ENCODE measurements at places on chromosomes 16 and 17. TPM values are rescaled to one million over a fixed set of nuclear protein-coding genes. Genes with fewer than 3 reads are reported as not detected.
A peak's percentile ranks its signal among the peaks of the same experiment; 100 is the strongest.

- peak; percentile 64 for DNase-seq
- H3K4me1 ChIP-seq = peaks cover 69% of the 10 kb centered on the region
- peaks cover 28% of the 10 kb centered on the region for H3K27me3 ChIP-seq
- H3K27ac ChIP-seq = no peak overlapping the region
- no peak overlapping the region for H3K4me3 ChIP-seq
- H3K36me3 ChIP-seq = peaks cover 14% of the 10 kb centered on the region
These were observed 6.9 kb upstream of the ACTG1 start for GRCh38 chr17:81519284-81520020.

The ASPHD1 gene
- 15.1 TPM for total RNA-seq

- no peak for DNase-seq
- no peaks in the 10 kb centered on the region for H3K36me3 ChIP-seq
- no peak overlapping the region for H3K27ac ChIP-seq
- H3K4me1 ChIP-seq = peaks cover 26% of the 10 kb centered on the region
These were observed 3.9 kb upstream of the CACNG4 start for GRCh38 chr17:66960613-66961012.

GRCh38 chr17:73268582-73269328 is 7.1 kb upstream of the CPSF4L start:
- no peak overlapping the region for H3K27ac ChIP-seq
- H3K4me1 ChIP-seq = peaks cover 35% of the 10 kb centered on the region
- no peaks in the 10 kb centered on the region for H3K36me3 ChIP-seq
- H3K4me3 ChIP-seq = no peak overlapping the region
- no peak for DNase-seq

The MYH13 gene
- total RNA-seq = not detected

DNA sequence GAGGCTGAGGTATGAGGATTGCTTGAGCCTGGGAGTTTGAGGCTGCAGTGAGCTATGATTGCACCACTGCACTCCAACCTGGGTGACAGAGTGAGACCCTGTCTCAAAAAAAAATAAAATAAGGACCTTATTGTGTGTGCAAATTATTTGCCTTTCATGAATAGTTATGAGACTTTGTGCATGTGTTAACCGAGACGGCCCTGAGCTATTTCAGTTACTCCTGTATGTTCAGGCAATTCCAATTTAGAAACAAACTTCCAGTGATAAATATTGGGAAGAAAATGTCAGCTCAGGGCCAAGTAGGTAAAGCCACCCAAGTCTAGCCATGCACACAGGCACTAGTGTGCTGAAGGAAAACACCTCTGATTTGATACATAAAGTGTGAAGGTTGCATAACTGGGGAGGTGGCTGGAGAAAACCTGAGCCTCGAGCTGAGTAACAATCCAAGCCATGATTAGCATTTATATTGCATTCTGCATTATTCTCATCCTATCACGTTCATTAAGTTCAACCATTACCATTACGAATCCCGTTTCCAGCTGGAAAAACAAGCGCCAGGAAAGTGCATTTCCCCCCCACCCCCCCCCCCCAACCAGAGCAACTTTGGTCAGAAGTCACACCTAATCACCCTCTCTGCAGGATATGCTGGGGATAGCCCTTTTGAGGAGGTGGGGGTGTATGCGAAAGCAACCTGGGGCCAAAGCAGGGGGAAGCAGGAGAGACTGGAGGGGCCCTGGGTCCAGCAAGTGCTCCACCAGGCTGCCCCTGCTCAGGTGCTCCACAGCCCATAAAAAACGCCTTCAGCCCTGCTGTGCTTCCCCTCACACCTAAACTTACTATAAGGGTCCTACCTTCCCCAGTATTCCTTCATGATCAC is 18.6 kb upstream of the ENDOV start:
- no peak overlapping the region for H3K4me3 ChIP-seq
- no peak overlapping the region for H3K27ac ChIP-seq
- peaks cover 9% of the 10 kb centered on the region for H3K36me3 ChIP-seq
- H3K4me1 ChIP-seq = peaks cover 16% of the 10 kb centered on the region

GRCh38 chr16:65480281-65481091 is 358.6 kb upstream of the CDH11 start:
- no peak overlapping the region for H3K27ac ChIP-seq
- no peak for DNase-seq
- no peaks in the 10 kb centered on the region for H3K36me3 ChIP-seq

DNA sequence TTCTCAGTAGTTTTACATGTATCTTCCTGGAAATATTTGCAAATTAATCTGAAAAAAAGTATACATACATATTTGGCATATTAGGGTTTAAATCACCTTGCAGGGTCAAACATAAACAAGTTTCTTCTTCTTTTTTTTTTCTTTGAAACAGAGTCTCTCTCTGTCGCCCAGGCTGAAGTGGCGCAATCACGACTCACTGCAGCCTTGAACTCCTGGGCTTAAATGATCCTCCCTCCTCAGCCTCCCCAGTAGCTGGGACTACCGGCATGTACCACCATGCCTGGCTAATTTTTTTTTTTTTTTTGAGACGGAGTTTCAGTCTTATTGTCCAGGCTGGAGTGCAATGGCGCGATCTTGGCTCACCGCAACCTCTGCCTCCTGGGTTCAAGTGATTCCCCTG is 12.6 kb upstream of the FUS start:
- no peaks in the 10 kb centered on the region for H3K36me3 ChIP-seq
- H3K27ac ChIP-seq = no peak overlapping the region
- H3K4me1 ChIP-seq = no peaks in the 10 kb centered on the region
- no peak overlapping the region for H3K4me3 ChIP-seq
- H3K27me3 ChIP-seq = no peaks in the 10 kb centered on the region

DNA sequence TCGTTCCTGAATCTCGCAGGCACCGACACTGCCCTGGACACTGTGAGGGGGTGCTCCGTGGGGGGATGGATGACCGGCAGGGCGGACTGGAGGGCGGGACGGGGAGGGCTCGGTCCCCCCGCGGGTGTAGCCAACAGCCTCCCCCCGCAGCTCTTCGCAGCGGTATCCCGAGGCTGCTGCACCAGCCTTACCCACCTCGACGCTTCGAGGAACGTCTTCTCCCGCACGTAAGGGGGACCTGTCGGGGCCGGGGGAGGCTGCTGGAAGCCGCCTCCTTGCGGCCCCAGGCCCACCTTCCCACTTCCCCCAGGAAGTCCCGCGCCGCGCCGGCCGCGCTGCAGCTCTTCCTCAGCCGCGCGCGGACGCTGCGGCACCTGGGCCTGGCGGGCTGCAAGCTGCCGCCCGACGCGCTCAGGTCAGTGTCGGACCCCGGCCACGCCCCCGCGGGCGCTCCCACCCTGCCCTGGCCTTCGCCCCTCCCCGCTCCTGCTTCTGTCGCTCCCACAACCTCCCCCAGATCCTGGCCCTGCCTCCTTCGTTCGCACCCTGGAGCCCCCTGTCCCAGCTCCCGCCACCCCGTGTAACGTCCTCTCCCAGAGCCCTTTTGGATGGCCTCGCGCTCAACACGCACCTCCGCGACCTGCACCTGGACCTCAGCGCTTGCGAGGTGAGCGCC is 3.3 kb downstream of the CARMIL2 start:
- no peak for DNase-seq
- H3K27me3 ChIP-seq = peaks cover 89% of the 10 kb centered on the region
- no peak overlapping the region for H3K27ac ChIP-seq
- no peak overlapping the region for H3K4me3 ChIP-seq
- H3K36me3 ChIP-seq = no peaks in the 10 kb centered on the region
- peaks cover 33% of the 10 kb centered on the region for H3K4me1 ChIP-seq

- H3K4me1 ChIP-seq = peaks cover 5% of the 10 kb centered on the region
- no peaks in the 10 kb centered on the region for H3K36me3 ChIP-seq
- H3K27me3 ChIP-seq = no peaks in the 10 kb centered on the region
These were observed 272.8 kb upstream of the KCNJ16 start for GRCh38 chr17:69802045-69802740.

The AGRP gene
- total RNA-seq = not detected

The TNFRSF17 gene
- total RNA-seq = 0.22 TPM

DNA sequence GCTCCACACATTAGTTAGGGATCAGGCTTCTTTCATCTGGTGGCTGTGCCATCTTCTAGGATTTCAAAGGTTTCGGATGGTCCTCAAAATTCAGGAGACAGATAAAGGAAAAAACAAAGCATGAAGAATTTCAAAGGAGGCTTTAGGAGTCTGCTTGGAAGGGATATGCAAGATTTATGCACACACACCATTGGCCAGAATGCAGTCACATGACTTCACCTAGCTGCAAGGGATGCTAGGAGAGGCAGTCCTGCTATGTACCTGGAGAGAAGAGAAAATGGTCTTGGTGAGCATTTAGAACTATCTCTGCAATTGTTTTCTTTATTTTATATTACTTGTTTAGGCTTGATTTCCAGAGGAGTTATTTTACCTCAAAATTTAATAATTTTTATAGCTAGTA is 174.6 kb downstream of the PCTP start:
- no peak for DNase-seq
- no peak overlapping the region for H3K27ac ChIP-seq
- no peaks in the 10 kb centered on the region for H3K27me3 ChIP-seq
- no peaks in the 10 kb centered on the region for H3K36me3 ChIP-seq
- H3K4me1 ChIP-seq = no peaks in the 10 kb centered on the region
- no peak overlapping the region for H3K4me3 ChIP-seq

GRCh38 chr17:31492880-31493655 is 101.6 kb downstream of the RAB11FIP4 start:
- H3K27ac ChIP-seq = no peak overlapping the region
- H3K4me3 ChIP-seq = no peak overlapping the region
- H3K36me3 ChIP-seq = peaks cover 2% of the 10 kb centered on the region
- H3K4me1 ChIP-seq = peaks cover 23% of the 10 kb centered on the region
- DNase-seq = no peak

GRCh38 chr16:89969741-89970410 is 21.3 kb downstream of the DEF8 start:
- peaks cover 26% of the 10 kb centered on the region for H3K36me3 ChIP-seq
- H3K4me3 ChIP-seq = no peak overlapping the region
- DNase-seq = no peak
- H3K27me3 ChIP-seq = no peaks in the 10 kb centered on the region

DNA sequence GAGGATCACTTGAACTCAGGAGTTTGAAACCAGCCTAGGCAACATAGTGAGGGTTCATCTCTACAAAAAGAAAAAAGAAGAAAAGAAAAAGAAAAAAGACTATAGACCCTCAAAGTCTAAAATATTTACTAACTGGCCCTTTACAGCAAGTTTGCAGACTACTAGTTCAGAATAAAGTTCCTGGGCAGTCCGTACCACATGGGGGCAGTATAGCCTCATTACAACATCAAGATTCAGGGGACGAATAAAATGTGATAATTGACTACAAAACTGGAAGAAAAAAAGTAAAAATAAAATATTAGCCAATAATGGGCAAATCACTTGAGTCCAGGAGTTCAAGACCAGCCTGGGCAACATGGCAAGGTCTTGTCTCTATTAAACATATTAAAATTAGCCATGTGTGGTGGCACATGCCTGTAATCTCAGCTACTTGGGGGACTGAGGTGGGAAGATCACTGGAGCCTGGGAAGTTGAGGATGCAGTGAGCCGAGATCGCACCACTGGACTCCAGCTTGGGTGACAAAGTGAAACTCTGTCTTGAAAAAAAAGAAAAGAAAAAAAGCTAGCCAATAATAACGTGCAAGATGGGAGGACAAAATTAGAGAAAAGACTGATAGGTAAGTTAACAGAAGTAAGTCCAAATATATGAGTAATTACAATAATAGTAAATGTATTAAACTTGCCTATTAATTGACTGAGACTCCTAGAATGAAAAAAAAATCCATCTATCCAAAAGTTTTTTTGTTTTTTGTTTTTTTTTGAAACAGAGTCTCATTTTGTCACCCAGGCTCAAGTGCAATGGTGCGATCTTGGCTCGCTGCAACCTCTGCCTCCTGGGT is 129.4 kb upstream of the SEC14L1 start:
- H3K4me3 ChIP-seq = no peak overlapping the region
- DNase-seq = no peak
- H3K36me3 ChIP-seq = no peaks in the 10 kb centered on the region
- H3K27me3 ChIP-seq = no peaks in the 10 kb centered on the region

DNA sequence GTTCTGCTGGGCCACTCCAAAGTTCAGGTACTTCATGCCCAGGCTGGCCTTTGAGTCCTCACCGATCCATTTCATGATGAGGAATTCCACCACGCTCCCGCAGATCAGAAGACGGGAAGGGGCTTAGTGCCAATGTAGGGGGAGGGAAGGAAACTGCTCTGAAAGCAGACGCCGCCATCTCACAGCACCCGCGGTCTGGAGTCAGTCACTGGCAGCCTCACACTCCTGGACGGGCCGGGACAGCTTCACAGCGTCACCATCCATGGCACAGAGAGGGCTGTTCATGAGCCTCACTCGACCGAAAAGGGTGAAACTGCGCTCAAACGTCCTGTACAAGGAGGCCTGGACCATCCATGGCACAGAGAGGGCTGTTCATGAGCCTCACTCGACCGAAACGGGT is 62.0 kb downstream of the RPH3AL start:
- H3K36me3 ChIP-seq = peaks cover 5% of the 10 kb centered on the region
- H3K4me3 ChIP-seq = no peak overlapping the region
- H3K27ac ChIP-seq = no peak overlapping the region
- H3K27me3 ChIP-seq = no peaks in the 10 kb centered on the region
- peaks cover 10% of the 10 kb centered on the region for H3K4me1 ChIP-seq
- no peak for DNase-seq

DNA sequence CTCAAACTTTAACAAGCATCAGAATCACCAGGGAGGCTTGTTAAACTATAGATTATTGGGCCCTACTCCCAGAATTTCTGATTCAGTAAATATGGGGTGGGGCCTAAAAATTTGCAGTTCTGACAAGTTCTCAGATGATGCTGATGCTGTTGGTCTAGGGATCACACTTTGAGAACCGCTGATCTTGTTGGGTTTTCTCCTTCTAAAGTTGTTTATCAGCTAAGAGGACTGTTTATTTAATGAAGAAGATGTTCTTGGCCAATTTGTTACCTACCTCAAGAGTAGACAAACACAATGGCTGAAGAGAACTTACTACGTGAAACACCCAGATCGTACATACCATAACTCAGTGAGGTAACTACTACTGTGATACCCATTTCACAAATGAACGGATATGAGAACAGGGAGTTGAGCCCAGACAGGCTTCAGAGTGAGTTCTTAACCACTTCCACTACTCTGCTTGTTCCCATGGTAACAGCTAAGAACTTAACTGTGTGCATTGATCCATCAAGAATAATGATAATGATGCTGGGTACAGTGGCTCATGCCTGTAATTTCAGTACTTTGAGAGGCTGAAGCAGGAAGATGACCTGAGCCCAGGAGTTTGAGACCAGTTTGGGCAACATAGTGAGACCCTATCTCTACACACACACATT is 85.3 kb upstream of the NSRP1 start:
- H3K4me1 ChIP-seq = no peaks in the 10 kb centered on the region
- H3K4me3 ChIP-seq = no peak overlapping the region
- H3K27ac ChIP-seq = no peak overlapping the region
- peak; percentile 25 for DNase-seq
- H3K36me3 ChIP-seq = no peaks in the 10 kb centered on the region

DNA sequence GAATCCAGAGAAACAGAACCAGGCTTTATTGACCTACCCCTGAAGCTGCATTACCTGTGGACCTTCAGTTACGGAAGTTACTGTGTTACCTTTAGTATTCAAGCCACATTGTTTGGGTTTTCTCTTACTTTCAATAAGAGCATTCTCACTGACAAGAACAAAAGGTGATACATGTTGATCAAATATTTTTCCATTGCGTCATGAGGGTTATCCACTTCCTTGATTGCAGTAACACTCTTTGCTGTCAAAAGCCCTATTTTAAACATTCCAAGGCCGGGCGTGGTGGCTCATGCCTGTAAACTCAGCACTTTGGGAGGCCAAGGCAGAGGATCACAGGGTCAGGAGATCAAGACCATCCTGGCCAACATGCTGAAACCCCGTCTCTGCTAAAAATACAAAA is 28.6 kb upstream of the PAFAH1B1 start:
- no peaks in the 10 kb centered on the region for H3K27me3 ChIP-seq
- no peaks in the 10 kb centered on the region for H3K4me1 ChIP-seq
- no peak for DNase-seq
- no peaks in the 10 kb centered on the region for H3K36me3 ChIP-seq
- H3K27ac ChIP-seq = no peak overlapping the region

GRCh38 chr16:10305912-10306311 is 79.9 kb upstream of the ATF7IP2 start:
- no peak overlapping the region for H3K27ac ChIP-seq
- H3K27me3 ChIP-seq = no peaks in the 10 kb centered on the region
- H3K36me3 ChIP-seq = no peaks in the 10 kb centered on the region
- no peak for DNase-seq

Data from spinal cord (tissue), 10 donors.